Cerebellum (tissue), 4 donors: ENCODE measurements at places on chromosomes 7 and 10. TPM values are rescaled to one million over a fixed set of nuclear protein-coding genes. Genes with fewer than 3 reads are reported as not detected.

The VIPR2 gene
- 7.3 TPM for total RNA-seq

The SFRP4 gene
- 2.2 TPM for total RNA-seq

The TAS2R4 gene
- total RNA-seq, result 13.2 TPM

The WBP1L gene
- 29.6 TPM for total RNA-seq

The LRRD1 gene
- total RNA-seq, result 1.7 TPM

The NXPH1 gene
- 22.4 TPM for total RNA-seq
